Gastrocnemius medialis (tissue), 4 donors: ENCODE measurements at places on chromosomes 1 and 21. TPM values are rescaled to one million over a fixed set of nuclear protein-coding genes. Genes with fewer than 3 reads are reported as not detected.

- H3K36me3 ChIP-seq = no peaks in the 10 kb centered on the region
- peaks cover 23% of the 10 kb centered on the region for H3K4me1 ChIP-seq
- peak within 1 kb of the TSS; percentile 19 for H3K4me3 ChIP-seq
- H3K27ac ChIP-seq = peak within 1 kb of the TSS; percentile 76
- no peaks in the 10 kb centered on the region for H3K27me3 ChIP-seq
Measured at GRCh38 chr1:39204441-39205081, at the start of gene MACF1. Gene MACF1, plus strand, starts transcription at chr1:39204695. Its CDS starts 328 bp downstream, at chr1:39205023.

- no peak for DNase-seq
- no peaks in the 10 kb centered on the region for H3K36me3 ChIP-seq
- H3K4me3 ChIP-seq = no peak overlapping the region
- no peaks in the 10 kb centered on the region for H3K4me1 ChIP-seq
- no peaks in the 10 kb centered on the region for H3K27me3 ChIP-seq
Measured at GRCh38 chr1:96104506-96104905, 617.1 kb upstream of the PTBP2 start.

DNA sequence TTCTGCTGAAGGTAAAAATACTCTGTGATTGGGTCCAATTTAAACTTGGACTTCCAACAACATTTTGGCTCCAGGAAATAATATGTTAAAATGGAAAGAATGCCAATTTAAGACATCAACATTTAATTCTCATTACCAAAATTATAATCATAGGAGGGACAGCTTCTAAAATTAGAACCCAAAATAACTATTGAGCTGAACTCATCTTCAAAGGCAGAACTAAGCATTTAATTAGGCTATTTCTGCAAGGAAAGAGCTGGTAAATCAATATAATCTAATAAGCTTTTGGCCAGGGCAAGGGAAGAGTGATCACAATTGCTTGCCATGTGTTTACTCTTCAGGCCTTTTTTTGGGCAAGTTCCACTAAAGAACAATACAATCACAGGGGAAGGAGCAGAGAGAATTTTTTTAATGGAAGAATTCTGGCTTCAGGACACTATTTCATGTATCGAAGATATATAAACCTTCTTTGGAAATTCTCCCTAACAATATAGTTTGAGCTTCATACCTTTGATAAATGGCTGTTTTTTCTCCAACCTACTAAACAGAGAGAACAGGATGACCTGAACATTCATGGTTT is 133.1 kb upstream of the PTBP2 start:
- no peak for DNase-seq
- H3K27ac ChIP-seq = no peak overlapping the region
- no peak overlapping the region for H3K4me3 ChIP-seq
- no peaks in the 10 kb centered on the region for H3K4me1 ChIP-seq

DNA sequence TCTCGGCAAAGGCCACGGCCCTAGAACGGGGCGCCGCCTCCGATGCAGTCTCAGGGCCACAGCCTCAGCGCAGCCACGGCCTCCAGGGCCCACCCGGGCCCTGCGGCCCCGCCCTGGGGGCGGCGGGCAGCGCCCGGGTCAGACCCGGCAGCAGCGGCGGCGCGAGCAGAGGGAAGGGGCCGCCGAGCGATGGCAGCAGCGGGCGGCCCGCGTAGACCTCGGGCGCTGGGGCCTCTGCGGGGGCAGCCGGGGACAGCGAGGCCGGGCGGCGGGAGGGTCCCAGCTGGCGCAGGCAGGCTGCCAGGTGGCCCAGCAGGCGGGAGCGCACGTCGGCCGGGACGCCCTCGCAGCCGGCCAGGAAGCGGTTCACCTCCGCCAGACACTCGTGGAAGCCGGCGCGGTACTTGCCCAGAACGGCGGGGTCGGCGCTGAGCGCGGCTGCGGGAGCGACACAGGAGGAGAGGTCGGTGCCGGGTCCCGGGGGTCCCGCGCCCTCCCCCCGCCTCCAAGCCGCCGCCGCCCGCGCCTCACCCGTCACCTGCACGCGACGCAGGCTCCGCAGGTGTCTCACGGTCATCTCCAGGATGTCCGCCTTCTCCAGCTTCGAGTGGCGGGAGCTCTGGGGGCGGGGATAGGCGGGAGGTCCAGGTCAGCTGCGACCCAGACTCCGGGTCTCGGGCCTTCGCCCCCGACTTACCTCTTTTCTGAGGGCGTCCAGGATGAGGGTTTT is 737 bp downstream of the HES4 start:
- no peak for DNase-seq
- peak overlapping the region; percentile 89 for H3K27ac ChIP-seq
- H3K4me3 ChIP-seq = peak overlapping the region; percentile 85
- H3K27me3 ChIP-seq = peaks cover 7% of the 10 kb centered on the region

- H3K4me1 ChIP-seq = peaks cover 15% of the 10 kb centered on the region
- H3K27me3 ChIP-seq = no peaks in the 10 kb centered on the region
- H3K4me3 ChIP-seq = no peak overlapping the region
- H3K36me3 ChIP-seq = no peaks in the 10 kb centered on the region
- no peak overlapping the region for H3K27ac ChIP-seq
Measured at GRCh38 chr21:27422435-27422834, 455.5 kb upstream of the ADAMTS5 start.

- no peaks in the 10 kb centered on the region for H3K27me3 ChIP-seq
- no peak for DNase-seq
- no peaks in the 10 kb centered on the region for H3K36me3 ChIP-seq
- H3K27ac ChIP-seq = no peak overlapping the region
Measured at GRCh38 chr1:154807048-154807591, 63.0 kb downstream of the KCNN3 start.

GRCh38 chr1:29481031-29481430 is 244.7 kb downstream of the PTPRU start:
- no peaks in the 10 kb centered on the region for H3K4me1 ChIP-seq
- H3K27ac ChIP-seq = no peak overlapping the region
- peaks cover 11% of the 10 kb centered on the region for H3K27me3 ChIP-seq
- no peak overlapping the region for H3K4me3 ChIP-seq
- no peaks in the 10 kb centered on the region for H3K36me3 ChIP-seq
- no peak for DNase-seq

DNA sequence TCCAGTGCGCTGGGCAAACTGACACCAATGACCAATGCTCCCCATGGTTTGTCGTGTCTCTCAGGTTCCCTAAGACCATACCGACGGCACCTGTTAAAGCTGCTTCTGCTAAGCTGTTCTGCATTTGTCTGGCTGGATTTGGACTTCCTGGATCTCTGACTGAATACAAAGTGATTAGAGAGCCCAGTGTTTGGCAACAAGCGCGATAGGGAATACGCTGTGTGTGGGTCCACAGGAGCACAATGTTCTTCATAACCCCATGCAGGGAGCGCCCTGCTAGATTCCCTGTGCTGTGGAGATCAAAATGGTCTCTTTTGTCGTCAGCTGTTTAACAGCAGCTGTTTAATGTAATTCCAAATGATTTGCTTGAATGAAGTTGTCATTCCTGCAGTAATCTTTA is 26.0 kb upstream of the ESRRG start:
- H3K36me3 ChIP-seq = no peaks in the 10 kb centered on the region
- H3K27ac ChIP-seq = peak overlapping the region; percentile 19
- H3K27me3 ChIP-seq = no peaks in the 10 kb centered on the region
- no peak for DNase-seq
- H3K4me1 ChIP-seq = peaks cover 8% of the 10 kb centered on the region
- H3K4me3 ChIP-seq = no peak overlapping the region

DNA sequence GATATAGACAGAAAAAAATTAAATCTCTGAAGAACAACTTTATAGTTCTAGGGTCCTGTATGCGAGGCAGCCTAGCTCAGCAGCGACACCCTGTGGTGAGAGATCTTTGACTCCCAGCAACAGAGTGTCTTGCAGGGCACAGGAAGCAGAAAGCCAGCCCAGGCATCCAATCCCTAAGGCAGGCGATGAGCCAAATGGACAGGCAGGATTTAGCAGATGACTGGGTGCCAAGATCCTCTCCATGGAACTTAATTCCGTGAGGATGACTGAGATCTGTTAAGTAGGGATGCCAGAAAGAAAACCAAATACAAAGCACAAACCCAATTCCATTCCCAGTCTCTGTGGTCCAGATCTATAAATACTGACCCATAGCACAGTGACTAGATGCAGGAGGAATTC is 38.8 kb downstream of the HLCS start:
- no peak overlapping the region for H3K4me3 ChIP-seq
- DNase-seq = peak; percentile 71
- peaks cover 13% of the 10 kb centered on the region for H3K4me1 ChIP-seq
- H3K27ac ChIP-seq = no peak overlapping the region
- H3K27me3 ChIP-seq = no peaks in the 10 kb centered on the region

DNA sequence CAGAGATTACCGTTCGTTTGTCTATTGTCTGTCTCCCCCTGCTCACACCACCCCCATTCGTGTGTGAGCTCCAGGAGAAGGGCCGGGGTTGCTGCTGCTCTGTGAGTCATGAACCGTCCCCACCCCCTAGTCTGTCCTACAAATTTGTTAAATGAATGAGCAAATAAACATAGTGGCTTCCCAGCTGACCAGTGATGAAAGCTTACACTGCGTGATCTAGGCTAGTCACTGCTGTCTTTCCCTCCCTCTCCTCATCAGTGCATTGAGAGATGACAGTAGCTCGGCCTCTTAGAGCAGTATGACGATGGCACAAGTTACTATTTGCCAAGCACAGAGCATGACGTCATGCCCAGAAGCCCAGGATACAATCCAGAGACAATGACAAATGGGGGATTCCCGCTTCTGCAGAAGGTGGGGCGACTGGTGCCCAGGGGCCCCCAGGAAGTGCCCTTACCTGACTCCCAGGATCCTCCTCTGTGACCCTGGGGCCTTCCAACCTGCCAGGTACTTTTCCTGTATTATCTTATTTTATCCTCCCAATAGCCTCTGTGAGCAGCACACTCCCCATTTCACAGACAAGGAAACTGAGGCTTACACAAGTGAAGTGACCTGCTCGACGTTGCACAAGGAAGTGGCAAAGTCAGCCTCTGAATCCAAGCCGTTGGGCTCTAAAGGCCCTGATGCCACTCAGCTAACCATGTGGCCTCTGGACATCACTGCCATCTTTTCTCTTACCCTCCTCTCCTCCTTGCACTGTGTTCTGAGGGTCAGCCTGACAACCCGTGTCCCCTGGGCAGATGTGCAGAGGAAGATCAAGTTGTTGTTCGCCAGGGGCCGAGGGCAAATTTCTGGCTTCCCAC is 8.6 kb upstream of the EPHA2 start:
- no peak overlapping the region for H3K4me3 ChIP-seq
- DNase-seq = no peak
- no peak overlapping the region for H3K27ac ChIP-seq
- H3K4me1 ChIP-seq = no peaks in the 10 kb centered on the region
- no peaks in the 10 kb centered on the region for H3K36me3 ChIP-seq

DNA sequence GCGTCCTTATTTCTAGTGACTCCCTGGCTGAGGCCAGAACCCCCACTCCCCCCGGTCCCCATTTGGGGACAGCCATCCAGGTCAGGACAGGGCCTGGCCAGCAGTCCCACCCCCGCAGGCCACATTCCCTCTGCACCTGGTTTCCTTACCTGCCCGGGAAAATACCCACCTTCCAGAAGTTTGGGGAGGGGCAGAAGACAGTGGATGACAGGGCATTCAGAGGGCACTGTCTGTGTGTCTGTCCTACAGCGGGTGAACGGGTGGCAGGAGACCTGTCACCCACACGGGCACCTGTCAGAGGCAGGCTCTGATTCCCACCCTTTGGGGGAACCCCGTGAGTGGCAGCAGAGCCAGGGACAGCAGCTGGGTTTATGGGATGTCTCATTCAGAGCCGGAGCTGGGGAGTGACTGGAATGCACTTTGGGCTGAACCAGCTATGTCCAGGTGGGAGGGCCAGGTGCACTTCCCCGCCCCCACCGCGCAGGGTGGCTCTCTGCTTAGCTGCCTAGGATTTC is 2.0 kb downstream of the ARHGEF16 start:
- no peak overlapping the region for H3K27ac ChIP-seq
- no peak for DNase-seq
- no peaks in the 10 kb centered on the region for H3K36me3 ChIP-seq
- H3K27me3 ChIP-seq = peaks cover 2% of the 10 kb centered on the region

GRCh38 chr1:18015719-18016118 is 91.9 kb upstream of the IGSF21 start:
- no peak overlapping the region for H3K27ac ChIP-seq
- H3K4me3 ChIP-seq = no peak overlapping the region
- H3K36me3 ChIP-seq = no peaks in the 10 kb centered on the region
- peaks cover 2% of the 10 kb centered on the region for H3K27me3 ChIP-seq
- H3K4me1 ChIP-seq = no peaks in the 10 kb centered on the region
- DNase-seq = no peak

DNA sequence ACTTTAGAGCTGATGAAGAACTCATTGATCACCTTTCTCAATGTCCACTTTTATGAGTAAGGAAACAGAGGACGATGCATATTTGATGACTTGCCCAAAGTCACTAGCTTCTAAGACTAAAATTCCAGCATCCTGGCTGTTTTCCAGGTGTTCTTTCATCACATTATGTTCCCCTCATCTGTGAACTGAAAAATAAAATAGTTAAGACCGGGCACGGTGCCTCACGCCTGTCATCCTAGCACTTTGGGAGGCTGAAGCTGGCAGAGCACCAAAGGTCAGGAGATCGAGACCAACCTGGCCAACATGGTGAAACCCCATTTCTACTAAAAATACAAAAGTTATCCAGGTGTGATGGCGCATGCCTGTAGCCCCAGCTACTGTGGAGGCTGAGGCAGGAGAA is 297.5 kb downstream of the DUSP10 start:
- H3K27me3 ChIP-seq = no peaks in the 10 kb centered on the region
- H3K27ac ChIP-seq = no peak overlapping the region
- H3K36me3 ChIP-seq = no peaks in the 10 kb centered on the region
- peaks cover 6% of the 10 kb centered on the region for H3K4me1 ChIP-seq

- no peaks in the 10 kb centered on the region for H3K4me1 ChIP-seq
- H3K36me3 ChIP-seq = no peaks in the 10 kb centered on the region
- H3K27ac ChIP-seq = no peak overlapping the region
- no peaks in the 10 kb centered on the region for H3K27me3 ChIP-seq
Measured at GRCh38 chr1:50517488-50517887, 94.2 kb upstream of the DMRTA2 start.

The PRAMEF18 gene
- total RNA-seq = not detected

The FCMR gene
- 3.7 TPM for total RNA-seq

The RPTN gene
- total RNA-seq = not detected

The DISP1 gene
- 3.7 TPM for total RNA-seq

The BMP8B gene
- total RNA-seq = 0.31 TPM

The TNFRSF14 gene
- 3.6 TPM for total RNA-seq

The RNU1-3 gene
- under 0.01 TPM for total RNA-seq
